ENCODE measurements at places on chromosomes 13 and 19.

GRCh38 chr19:45136507-45137178, 24.1 kb downstream of the NKPD1 start:
- no peak for DNase-seq

DNA sequence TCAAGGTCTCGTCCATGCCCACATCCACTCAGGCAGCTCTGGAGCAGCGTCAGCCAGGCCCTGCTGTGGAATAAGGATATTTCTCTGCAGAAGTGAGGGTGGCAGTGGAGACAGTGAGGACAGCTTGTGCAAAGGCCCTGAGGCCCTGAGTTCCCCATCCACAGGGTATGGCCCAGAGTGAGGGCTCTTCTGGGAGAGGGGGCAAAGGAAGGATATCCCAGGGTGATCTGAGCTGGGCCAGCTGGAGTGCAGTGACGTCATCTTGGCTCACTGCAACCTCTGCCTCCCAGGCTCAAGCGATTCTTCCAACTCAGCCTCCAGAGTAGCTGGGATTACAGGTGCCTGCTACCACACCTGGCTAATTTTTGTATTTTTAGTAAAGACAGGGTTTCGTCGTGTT, 11.5 kb downstream of the MARK4 start:
- no peak for DNase-seq

DNA sequence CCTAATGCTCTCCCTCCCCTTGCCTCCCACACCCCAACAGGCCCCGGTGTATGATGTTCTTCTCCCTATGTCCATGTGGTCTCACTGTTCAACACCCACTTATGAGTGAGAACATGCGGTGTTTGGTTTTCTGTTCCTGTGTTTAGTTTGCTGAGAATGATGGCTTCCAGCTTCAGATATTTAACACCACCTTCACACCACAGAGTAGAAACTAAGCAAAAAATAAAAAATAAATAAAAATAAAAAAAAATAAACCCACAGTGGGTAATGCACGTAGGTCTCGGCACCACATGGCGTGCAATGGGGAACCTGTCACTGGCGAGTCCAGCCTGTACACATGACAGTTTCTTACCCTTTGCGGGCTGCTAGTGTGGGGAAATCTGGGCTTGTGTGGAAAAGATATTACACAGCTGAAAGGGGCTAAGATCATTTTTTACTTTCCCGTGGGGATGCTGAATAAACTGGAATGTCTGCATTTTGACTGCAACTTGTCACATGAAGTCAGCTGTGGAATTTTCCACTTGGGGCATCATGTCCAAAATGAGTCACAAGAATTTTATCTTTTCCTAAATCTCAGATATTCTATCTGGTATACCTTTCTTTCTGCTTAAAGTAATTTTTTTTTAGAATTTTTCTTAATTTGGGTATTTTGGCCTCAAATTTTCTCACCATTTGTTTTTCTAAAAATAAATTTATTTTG, 170.5 kb downstream of the IRS2 start:
- no peak for DNase-seq

DNA sequence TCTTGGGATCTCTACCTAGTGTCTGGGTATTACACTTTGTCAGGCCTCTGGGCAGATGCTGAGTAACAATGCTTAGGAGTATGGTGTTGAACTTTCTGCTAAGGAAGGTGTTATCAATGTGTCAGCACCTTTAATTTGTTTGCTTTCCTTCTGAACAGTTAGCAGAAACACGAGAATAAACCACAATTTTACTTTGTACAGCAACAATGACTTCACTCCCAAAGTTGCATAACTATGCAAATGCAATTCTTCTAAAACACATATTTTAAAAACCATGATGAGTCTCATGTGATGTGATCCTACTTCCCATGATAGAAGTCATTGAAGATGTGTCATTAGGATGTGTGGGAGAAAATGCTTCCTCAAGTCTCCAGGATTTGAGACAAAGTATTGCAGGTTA, 155.0 kb downstream of the POSTN start:
- DNase-seq, result no peak

- no peak for DNase-seq
These were observed 215.1 kb downstream of the SHISA2 start for GRCh38 chr13:25836574-25837336.

DNA sequence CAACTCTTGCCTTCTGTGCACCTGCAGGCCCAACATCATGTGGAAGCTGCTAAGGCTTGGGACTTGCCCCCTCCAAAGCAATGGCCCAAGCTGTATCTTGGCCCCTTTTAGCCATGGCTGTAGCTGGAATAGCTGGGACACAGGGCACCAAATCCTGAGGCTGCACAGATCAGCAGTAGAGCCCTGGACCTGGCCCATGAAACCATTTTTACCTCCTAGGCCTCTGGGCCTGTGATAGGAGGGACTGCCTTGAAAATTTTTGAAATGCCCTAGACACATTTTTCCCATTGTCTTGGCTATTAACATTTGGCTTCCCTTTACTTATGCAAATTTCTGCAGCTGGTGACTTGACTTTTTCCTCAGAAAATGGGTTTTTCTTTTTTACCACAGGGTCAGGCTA, 68.7 kb downstream of the ING1 start:
- DNase-seq, result no peak

GRCh38 chr13:40933508-40934204, 85.5 kb downstream of the ELF1 start:
- DNase-seq, result no peak

DNA sequence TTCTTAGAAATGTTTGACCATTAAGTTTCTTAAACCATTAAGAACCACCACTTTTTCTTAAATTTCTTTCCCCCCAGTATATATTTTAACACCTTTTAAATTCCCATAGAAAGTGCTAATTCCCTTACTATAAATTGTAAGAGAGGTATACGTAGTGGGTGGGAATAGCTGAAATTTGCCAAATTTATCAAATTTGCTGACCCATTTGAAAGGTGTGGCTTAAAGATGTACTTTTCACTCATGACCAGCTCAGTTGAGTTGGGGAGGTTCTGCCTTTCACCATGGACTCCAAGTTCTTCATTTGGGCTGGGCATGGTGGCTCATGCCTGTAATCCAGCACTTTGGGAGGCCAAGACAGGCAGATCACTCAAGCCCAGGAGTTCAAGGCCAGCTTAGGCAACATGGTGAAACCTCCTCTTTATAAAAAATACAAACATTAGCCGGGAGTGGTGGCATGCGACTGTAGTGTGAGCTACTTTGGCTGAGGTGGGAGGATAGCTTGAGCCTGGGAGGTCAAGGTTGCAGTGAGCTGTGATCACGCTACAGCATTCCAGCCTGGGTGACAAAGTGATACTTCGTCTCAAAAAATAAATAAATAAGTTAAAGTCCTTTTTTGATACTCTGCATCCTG, 133.2 kb downstream of the MRPL57 start:
- DNase-seq, result no peak

DNA sequence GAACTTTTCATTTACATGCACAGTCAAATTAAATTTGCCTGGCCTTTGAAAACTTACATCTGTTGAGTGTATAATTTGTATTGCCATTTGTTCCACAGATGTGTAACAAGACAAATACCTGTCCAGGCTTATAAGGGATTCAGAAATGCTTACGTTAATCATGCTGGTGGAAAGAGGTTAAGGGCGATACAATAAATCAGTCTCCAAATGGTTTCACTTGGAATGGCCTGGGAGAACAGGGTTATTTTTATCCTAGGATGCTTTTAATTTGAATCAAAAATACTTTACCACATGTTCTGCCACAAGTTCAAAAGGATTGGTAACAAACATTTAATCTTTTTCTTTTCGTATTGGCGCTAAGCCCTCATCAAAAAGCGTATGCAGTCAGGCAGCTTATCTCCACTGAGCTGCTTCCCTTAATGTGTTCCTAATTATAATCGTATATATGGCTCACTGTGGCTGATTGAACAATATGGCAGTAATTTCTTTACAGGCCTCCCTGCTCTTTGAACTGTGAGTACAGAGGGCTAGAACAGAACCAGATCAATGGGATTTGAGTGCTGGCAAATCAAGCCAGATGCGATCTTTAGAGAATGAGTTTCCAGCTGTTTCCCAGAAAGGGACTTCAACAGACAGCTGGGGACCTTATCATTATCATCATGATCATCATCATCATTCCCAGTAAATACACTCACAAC, 425.7 kb downstream of the SPRY2 start:
- DNase-seq, result no peak

DNA sequence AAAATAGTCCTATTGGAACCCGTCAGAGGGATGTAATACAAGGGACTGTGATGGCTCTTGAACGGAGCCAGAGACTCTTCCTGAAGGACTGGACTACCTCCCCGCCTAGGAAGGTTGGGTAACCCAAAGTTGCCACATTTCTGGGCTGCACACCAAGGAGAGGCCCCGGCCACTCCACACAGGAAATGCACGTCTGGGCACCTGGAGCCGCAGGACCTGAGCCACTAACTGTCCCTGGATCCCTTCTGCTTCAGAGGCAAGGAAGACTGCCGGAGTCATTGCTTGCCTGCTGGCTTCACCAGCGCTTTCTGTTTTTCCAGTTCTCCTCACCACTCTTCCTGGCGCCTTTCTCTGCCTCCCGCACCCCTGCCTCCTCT, 1.2 kb upstream of the FLT1 start:
- DNase-seq, result no peak

DNA sequence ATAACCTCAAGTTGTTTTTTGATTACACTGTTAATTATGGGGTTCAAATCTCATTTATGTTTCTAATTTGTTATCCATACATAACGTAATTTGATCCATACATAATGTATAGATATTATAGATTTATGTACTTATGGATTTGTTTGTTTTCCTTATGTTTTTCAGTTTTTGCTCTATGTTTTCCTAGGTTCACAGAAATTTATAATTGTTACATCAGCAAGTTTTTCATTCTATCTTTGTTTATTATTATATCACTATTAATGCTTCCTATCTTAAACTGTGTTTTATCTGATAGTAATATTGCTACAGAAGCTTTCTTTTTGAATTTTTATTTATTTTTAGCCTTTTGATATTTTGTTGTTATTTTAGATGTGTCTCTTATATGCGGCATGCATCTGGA, 194.3 kb upstream of the SOX21 start:
- no peak for DNase-seq

DNA sequence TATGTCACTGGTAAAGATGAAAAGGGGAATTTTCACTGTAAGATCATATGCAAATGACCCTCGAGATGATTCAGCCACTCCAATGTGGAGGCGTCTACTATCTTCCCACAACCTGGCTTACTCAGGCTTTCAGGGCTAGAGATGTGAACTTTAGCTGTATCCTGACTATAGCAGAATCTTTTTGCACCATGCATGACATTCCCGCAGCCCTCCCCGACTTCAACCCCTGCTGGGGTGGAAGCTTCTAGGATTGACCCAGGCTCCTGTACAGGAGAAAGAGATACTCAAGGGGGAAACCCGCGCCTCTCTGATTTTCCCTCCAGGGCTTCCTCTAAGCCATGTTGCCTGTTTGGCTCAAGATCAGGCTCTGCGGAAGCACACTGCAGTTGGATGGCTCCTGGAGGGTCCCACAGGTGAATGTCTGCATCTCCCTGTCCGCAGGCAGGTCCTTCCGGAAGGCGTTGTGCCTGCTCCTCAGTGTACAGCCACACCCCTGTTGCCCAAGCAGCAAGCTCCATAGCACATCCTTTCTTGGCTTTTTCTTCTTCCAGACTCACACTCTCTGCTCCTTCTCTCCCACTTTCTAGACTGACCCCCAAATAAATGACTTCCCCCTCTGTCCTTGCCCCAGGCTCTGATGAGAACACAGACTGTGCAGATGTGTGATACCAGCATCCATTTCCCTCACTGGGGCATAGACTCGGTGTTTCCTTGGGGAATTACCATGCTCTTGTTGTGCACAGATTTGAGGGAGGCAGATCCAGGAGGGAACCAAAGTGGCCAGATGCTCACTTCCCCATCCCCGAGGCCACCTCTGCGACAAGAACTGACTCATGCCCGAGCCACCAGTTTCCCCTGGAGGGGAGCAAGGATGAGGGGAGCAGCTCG, 29.1 kb upstream of the POP4 start:
- peak; percentile 52 for DNase-seq

GRCh38 chr13:114296902-114297301, 15.5 kb downstream of the UPF3A start:
- DNase-seq, result no peak

DNA sequence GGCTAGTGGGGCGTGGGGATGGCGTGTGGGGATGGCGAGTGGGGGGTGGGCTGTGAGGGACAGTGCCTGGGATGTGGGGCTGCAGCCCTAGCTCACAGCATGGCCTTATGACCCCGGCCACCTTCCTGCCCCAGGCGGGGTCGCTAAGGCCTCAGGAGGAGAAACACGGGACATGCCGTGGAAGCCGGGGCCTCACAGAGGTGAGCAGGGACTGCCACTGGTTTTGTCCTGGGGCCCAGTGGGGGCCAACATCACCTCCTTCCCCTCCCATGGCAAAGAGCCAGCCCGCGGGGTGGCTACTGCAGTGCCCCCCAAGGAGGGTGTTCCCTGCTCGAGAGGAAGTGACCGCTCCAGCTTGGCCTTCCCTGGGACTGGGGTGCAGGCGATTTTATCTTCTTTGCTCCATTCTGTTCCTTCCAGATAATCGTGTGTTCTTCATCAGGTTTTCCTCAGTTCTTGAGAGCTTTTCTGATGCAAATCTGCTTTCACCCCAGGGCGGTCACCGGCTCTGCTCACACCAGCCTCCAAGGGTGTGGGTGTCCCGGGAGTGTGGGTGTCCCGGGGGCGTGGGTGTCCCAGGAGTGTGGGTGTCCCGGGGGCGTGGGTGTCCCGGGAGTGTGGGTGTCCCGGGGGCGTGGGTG, 1.2 kb downstream of the F7 start:
- DNase-seq, result no peak

GRCh38 chr19:55283548-55284377, at the start of gene BRSK1:
Gene BRSK1, plus strand, starts transcription at chr19:55283997. Its CDS starts 446 bp downstream, at chr19:55284443.
- DNase-seq, result peak; percentile 44

DNA sequence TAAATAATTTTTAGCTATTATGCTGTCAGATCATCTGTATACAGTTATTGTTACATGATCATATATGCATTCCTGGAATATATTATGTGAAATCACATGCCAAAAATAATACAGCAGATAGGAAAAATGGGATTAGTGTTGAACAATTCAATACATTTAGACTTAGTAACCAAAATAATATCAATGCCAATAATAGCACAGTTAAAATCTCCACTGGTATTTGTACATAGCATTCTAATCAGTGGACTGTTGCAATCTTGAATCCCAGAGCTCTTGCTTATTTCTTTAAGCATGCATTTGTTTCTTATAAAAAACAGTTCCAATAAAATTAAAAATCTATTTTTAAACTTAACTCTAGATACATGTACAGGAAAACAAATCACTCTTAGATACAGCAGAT, 2772.2 kb downstream of the PCDH9 start:
- no peak for DNase-seq

- no peak for DNase-seq
These were observed 9.8 kb downstream of the TPT1 start for GRCh38 chr13:45331123-45331619.

All from stimulated activated CD4-positive, alpha-beta T cell treated with anti-CD3 and anti-CD28 coated beads, Interleukin-1b, Interleukin-23, amount 100 ng/mL, for 48 hours (primary cell).